GM04504 (cell line): ENCODE measurements at places on chromosomes 12 and 14.

DNA sequence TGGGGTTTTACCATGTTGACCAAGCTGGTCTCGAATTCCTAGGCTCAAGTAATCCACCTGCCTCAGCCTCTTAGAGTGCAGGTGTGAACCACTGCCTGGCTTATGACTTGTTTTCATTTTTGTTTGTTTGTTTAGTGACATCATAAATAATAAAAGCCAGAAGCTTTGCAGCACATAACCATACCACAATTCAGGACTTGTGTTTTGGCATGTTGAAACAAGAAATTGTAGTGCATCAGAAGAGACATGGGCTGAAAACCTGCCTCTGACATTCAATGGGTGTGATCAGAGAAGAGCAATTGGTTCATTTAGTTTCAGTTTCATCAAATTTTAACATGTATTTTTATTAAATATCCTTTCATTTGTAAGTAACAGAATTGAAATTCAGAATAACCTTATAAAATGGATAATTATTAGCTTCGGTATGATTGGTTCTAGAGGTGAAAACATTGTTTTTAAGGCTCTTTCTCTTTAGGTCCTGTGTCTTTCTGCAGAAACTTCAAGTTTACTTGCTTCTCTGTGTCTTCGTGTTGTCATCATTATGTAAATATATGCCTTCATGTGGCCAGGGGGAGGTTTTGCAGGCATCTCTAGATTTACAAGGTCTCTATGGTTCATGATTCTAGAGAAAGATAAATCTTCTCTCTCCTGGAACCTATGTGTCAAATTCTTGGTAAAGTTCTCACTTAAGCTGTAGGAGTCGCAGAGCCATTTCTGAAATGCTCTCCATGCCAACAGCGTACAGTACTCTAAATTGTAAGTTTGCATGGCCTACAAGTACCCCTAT is 312.0 kb downstream of the KCNC2 start:
- DNase-seq = no peak

- no peak for DNase-seq
Observed at GRCh38 chr14:59032826-59033225, 155.6 kb upstream of the DAAM1 start.

GRCh38 chr12:89671469-89671868 is 37.2 kb downstream of the ATP2B1 start:
- DNase-seq = peak; percentile 33

GRCh38 chr12:111011999-111012600 is 91.7 kb upstream of the MYL2 start:
- no peak for DNase-seq

DNA sequence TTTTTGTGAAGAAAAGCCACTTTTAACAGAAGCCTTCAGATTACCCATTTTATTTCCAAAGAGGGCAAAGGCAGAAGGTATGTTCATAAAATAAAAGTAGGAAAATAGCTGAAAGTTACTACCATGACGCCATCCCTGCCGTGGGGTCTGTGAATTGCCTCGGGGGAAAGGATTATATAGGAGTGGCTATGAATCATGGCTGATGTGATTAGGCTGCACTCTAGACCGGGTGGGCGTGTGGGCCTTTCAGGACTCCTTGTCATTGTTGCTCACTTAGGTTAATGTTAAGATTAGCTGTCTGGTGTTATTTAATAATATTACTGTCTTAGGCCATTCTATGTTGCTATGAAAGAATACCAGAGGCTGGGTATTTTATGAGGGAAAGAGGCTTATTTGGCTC is 195.5 kb downstream of the EGLN3 start:
- DNase-seq = no peak

DNA sequence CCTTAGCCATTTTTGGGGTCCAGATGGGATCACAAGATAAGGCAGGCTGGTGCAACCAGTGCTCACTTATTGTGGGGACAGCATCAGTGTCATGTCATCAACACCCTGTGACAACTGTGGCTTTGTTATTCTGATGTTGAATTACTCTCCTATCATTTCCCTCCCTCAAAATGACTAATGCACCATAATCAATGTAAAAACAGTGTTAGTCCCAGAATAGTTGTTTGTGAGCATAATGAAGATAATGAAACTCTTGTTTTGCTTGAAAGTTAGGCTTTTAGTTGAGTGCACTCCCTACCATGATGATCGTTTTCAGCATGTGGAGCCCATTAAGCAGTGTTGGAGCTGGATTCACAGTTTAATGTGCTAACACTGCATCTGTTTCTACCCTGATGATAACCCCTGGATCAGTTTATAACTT is 151.4 kb downstream of the TMTC2 start:
- DNase-seq = no peak

- DNase-seq = no peak
Observed at GRCh38 chr12:22121224-22121623, 75.2 kb downstream of the CMAS start.

GRCh38 chr14:105989566-105990302 is 463.4 kb downstream of the TMEM121 start:
- no peak for DNase-seq

DNA sequence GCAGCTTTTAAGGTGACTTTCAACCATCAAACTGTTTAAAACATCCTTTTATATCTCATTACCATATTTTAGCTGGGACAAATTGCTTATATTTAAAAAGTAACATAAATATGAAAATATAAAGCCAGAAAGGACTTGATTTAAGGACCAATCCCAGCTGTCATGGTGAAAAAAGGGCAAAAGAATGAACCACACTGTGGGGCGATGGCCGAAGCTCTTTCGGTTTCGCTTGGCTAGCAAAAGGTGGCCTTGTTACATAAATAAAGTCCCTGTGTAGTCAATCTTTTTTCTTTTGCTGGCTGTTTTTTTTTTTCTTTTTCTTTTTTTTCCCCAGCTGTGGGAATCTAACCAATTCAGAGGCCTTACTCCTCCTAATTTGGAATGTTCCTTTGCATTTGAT is 50.9 kb downstream of the FBXO33 start:
- no peak for DNase-seq
